Stimulated activated CD8-positive, alpha-beta memory T cell treated with anti-CD3 and anti-CD28 coated beads, Interleukin-12 subunit alpha, Interleukin-12 subunit beta, amount 100 ng/mL, for 1 hour (primary cell): ENCODE measurements at places on chromosomes 3 and 15.

DNA sequence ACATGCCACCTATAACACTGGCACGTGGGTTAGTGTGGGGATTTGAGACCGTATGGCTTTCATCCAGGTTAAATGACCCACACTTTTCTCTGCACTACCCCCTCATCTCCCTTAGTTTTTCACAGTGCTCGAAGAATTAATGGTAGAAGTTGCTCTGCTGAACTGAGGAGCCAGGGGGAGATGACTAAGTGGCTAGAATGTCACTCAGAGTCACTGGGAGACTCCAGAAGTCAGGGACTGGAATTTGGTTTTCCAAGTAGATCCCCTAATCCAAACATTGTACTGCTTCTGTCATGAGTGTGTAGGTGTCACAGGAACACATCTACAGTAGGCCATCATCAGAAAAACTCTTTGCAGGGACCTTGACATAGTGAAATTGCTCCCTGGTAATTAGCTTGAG is 181.0 kb upstream of the RASGRP1 start:
- DNase-seq: no peak

- DNase-seq: no peak
Observed at GRCh38 chr3:16200411-16200810, 25.9 kb downstream of the GALNT15 start.

GRCh38 chr3:55532806-55533205 is 45.7 kb upstream of the WNT5A start:
- DNase-seq: no peak

- no peak for DNase-seq
Observed at GRCh38 chr3:129039271-129040038, 21.1 kb upstream of the GP9 start.
